ENCODE measurements at places on chromosomes 2 and 18.

DNA sequence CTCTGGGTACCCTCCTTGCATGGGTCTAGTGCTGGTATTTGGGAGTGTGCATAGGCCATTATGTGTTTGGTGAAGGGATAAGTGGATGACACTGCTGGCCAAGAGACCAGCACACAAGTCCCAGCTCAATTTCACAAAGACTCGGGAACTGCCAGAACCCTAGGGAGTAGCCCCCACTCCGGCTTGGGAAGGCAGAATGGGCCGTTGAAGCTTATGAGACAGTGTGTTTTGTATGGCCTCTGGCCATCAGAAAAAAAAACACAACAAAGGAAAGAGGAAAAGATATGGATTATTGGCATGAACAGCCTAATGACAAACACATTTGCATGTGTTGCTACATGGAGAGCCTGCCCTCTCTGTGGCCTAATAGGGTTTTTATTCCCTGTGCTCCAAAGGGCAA is 144.2 kb downstream of the TTC32 start:
- DNase-seq, result no peak

DNA sequence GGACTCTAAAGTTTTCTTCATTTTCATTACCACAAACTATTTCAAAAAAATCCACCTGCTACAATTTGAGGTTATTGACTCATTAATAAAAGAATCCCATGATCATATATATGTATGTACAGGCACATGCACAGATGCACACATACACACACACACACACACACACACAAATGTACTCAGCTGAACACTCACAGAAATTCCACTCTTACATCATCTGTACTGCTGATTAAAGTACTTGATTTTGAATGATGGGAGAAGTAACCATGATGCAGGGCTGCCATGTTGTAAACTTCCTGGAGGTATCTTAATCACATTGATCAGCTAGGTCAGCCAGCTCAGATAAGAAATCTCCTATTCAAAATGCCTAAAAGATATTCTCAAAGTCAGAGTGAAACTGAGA is 1313.2 kb upstream of the NRXN1 start:
- DNase-seq, result no peak

DNA sequence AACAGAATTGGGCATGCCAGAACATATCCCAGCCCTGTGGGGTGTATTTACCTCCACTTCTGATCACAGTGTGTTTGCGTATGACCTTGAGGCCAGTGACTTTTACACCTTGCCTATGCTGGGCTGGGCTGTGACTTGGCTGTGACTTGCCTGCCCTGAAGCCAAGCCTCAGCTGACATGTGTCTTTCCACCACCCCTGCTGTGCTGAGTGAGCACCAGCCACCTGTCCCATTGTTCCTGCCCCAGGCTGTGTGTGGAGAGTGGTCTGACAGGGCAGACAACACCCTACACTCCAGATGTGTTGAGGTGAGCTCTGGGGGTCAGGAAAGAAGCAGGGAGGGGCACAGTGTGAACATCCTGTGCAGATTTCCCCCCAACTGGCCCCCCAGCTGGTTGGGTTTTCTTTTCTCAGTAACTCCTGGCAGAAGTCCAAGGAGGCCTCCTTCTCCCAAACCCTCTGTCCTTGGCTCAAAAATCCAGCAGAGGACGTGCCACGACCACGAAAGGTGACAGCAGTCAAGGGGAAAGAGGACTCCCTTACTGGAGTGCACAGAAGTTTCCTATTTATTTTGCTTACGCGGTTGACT is 5.1 kb upstream of the STEAP3 start:
- DNase-seq, result no peak

GRCh38 chr2:230697676-230698075 is 15.0 kb upstream of the CAB39 start:
- no peak for DNase-seq

DNA sequence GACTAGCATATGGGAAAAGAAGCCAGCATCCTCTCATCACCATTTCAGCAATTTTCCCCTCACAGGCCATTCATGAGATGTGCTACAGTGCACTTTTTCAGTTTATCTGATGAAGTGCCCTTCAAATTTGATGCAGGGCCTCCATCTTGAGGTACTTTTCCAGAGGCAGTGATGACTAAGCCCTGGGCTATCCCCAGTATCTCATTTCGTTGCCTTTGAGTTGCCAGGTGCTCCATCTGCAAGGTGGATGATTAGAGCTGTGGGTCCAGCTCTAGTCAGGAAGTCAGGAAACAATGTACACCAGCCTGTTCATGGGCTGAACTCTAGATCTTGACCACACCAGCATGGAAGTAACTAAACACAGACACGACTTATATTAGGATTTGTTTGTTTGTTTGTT is 425.2 kb downstream of the METTL4 start:
- no peak for DNase-seq

DNA sequence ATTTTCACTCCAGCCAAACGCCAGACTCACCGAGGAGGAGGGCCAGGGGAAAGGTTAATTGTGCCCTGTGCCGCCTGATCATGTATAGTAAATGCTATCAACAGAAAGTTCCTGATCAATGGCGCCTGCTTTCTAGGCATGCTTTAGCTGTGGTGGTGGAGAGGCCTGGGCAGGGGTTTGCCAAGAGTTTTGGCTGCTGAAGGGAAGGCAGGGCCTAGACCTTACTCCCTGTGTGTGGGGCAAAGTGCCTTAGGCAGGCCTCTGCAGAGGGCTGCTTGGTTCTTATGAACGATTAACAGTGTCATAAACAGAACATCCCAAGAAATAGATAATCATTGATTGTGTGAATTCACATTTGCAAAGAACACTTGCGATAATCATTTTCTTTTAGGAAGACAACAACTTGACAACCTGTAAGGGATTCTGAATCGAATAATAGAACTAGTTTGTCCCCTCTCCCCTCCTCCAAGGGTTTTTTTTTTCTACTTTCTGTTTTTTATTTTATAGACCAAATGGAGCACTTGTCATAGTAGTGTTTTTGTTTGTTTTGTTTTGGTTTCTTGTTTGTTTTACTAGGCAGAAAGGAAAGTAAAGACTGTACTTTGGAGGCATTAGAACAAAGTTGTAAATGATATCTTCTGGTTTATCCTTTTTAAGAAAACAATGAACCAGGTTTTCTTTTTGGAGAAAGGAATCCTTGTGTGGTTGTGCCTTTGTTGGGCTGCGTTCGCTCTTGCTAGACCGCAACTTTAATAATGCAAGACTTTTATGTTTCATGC is 6.5 kb downstream of the TSHZ1 start:
- DNase-seq, result no peak

DNA sequence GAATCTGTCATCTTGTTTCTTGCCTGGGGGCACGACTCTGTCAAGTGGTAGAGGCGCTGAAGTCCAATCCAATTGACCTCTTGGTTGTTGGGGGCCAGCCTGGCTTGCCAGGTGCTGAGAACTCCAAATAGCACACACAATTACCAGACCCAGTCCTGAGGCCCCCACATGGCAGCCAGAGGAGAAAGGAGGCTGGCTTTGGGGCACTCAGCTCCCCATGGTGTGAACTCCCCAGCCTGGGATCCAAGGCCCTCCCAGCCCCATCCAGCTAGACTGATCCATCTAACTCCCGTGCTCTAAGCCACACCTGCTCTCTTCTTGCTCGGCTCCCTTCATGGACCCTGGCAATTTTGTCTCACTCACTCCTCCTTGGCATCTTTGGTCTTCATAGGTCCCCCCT is 170.0 kb downstream of the CELF4 start:
- DNase-seq, result no peak

GRCh38 chr2:102618452-102619413 is 620 bp upstream of the SLC9A2 start:
- DNase-seq, result no peak

GRCh38 chr18:78792094-78792493 is 187.5 kb upstream of the SALL3 start:
- no peak for DNase-seq

GRCh38 chr2:14536976-14537375 is 95.5 kb upstream of the LRATD1 start:
- no peak for DNase-seq

GRCh38 chr2:205358351-205358815 is 323.9 kb upstream of the NRP2 start:
- no peak for DNase-seq

DNA sequence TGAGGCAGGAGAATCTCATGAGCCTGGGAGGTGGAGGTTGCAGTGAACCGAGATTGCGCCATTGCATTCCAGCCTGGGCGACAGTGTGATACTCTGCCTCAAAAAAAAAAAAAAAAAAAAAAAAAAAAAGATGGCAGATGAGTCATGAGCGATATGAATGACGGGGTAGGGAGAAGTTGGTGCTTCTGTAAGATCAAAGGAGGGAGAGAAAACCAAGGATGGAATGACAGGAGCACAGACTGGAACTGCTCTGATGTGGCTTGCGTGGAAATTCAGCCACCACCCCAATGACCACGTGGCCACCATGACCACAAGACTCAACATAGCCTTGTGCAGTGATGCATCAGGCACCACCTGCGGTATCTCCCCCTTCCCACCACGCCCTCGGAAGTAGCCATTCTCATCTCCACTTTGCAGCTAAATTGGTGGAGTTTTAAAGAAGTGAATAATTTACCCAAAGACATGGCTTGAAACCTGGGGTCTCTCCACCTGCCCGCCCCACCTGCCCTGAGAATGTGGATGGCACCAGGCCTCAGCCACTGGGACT is 96.0 kb downstream of the ACKR3 start:
- no peak for DNase-seq

DNA sequence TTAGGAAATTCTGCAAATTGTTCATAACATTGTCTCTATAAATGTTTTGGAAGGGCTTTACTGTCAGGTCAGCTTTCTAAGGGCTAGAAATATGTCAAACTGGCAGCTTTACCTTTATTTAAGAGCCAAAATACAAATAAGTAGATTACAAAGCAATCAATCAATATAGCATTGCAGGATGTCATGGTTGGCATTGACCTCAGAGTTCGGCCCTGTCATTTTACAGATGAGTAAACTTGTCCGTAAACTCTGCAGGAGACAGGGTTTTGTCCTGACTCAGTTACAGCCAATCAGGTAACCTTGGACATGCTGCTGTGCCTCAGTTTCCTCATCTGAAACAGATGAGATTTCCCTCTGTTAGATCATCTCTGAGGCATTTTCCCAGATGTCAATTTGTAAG is 25.9 kb upstream of the ZEB2 start:
- no peak for DNase-seq

DNA sequence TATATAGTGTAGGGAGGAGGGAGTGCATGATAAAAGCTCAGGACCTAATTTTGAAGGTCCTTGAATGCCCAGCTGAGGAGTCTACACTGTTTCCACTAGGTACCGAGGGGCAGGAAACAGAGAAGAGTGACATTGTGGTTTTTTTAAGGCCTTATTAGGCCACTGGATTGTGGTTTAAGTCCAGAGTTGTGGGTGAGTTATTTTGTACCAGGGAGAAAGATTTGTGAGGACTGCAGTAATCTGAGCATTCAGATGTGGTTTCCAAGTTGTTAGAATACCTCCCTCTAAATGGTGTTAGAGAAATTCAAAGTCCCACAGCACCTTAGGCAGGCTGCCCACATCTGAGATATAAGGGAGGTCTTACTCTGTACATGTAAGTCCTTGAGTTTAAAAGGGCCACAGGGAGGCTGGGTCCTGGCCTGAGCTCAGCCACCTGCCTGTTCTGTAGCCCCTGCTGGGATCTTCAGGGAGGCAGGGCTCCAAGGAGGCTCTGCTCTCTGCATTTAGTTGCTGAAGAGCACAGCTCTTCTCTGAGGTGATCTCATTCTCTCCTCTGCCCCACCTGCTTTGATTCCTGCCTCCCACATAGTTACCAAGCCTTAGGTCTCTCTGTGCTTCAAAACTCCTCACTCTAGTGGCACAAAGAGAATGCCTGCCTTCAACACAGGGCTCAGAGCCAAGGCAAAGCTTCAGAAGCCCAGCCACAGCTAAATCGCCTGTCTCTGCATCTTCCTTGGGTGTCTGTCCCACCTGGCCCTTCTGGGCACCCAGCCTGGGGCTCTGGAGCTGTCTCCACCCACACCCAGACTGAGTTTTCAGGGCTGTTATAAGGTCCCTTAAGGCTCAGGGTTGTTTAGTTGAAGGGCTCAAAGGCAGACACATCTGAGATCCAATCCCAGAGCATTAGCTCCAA is 88.1 kb downstream of the VSNL1 start:
- no peak for DNase-seq

GRCh38 chr18:75378376-75379315 is 48.9 kb downstream of the SMIM21 start:
- no peak for DNase-seq

GRCh38 chr18:53971331-53971730 is 253.1 kb downstream of the MBD2 start:
- DNase-seq, result no peak

DNA sequence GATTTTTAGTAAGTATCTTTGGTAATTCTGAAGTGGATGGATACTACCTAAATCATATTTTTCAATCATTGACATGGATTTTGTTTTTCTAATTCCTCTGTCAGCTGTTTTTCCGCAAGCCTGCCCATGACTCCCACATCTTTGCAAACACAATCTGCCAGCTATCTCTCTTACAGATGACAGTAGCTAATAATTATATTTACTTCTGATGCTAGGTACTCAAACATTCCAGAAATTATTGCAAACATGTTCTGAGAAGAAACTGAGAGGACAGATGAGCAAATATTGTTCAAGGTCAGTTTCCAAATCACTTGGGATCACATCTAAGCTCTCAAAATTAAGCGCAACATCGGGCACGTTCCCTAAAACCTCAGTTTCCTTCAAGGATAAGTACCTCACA is 270.0 kb upstream of the CDH19 start:
- DNase-seq, result no peak

DNA sequence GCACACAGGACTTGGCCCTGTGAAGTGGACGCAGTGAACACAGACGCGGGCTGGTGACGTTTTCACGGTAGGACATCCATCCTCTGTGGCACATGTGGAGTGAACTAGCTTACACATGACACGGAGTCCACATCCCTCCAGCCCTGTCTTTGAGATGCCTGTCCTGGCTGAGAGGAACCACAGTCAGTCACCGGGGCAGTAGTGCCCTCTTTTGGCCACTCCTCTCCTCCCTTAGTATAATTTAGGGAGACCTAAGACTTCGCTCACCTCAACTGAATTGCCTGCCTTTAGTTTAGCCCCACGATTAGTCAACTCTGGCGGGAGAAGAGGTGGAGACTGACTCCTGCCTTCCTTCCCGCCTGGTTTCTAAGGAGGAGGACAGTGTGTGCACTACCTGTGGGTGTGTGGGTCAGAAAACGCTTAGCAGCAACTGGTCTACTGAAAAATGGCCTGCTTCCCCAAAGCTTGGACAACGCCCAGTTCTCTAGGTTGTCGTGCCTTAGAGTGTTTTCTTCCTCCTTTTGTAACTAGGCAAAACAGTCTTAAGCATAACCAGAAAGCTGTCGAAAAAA is 70.6 kb downstream of the MBP start:
- peak; percentile 63 for DNase-seq

GRCh38 chr2:55012672-55013484 is 37.4 kb downstream of the RTN4 start:
- no peak for DNase-seq

GRCh38 chr2:144707736-144708326 is 187.9 kb upstream of the ZEB2 start:
- no peak for DNase-seq

- no peak for DNase-seq
Measured at GRCh38 chr2:187422282-187422681, 25.8 kb downstream of the CALCRL start.

- DNase-seq, result no peak
Measured at GRCh38 chr2:28271919-28272250, 120.8 kb upstream of the FOSL2 start.

- no peak for DNase-seq
Measured at GRCh38 chr2:66532972-66533868, 98.3 kb downstream of the MEIS1 start.

- no peak for DNase-seq
Measured at GRCh38 chr2:160246356-160246755, 46.3 kb upstream of the ITGB6 start.

Measured in CD4-positive, alpha-beta T cell treated with Interleukin-4 for 4 hours (primary cell).